ENCODE measurements at places on chromosomes 2 and 18. TPM values are rescaled to one million over a fixed set of nuclear protein-coding genes. Genes with fewer than 3 reads are reported as not detected.

- DNase-seq: no peak
Observed at GRCh38 chr2:1658394-1659151, 85.7 kb downstream of the PXDN start.

DNA sequence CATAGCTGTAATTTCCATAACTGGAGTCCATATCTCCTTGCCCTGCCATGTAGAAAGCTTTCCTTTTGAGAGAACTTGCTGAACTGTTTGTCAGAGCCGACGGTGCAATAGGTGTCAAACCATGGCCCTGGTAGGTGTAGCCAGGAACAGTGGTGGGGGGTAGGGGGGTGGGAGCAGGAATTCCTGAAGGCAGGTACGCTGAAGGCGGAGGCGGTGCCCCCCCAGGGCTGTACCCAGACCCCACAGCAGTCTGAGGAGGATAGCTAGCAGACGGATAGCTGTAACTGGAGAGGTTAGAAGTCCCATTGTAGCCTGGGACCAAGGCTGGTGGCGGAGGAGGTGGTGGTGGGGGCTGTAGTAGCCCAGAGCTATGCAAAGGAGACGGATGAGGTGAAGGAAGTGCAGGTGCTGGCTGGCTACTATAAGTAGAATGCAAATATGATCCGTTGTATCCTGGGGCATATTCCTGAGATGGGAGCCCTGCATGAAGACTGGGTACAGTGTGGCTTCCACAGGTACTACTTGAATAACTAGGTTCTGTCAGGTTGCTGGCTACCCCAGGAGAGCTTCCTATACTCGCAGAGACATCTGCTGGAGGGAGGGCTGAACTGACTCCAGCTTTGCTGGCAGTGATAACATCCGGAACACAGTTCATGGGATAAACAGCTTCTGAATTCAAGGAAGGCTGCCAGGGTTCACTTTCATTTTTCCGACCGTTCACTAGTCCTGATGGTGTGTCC lies 124.8 kb downstream of the FIGN start:
- no peak for DNase-seq

DNA sequence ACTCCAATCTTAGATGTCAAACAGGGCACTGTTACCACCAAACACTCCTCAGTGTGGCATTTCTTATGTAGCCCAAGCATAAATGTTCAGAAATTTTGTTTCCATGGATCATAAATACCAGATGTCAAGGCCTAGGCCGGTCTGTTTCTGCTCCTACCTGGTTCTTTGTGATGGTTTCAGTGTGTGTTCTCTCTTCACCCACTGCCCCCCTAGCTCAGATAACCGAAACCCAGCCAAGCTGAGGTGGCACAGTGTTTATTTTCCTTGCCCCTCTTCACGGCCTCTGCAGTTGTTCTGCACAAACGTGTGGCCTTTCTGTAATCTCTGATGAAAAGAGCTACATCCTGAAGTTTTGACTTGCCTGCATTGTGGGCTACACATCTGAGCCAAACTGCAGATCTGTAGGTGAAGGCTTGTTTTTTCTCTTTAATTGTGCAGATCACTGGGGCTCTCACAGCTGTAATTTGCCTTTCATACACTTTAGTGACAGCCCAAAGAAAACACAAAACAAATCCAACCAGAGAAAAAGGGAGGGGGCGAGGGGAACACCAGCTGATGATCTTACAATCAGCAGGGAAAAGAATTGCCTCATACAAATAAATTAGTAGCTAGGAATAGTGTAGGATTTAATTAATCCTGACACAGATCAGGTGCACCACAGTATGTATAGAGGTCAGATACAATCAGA lies 99.1 kb downstream of the NRP2 start:
- no peak for DNase-seq

DNA sequence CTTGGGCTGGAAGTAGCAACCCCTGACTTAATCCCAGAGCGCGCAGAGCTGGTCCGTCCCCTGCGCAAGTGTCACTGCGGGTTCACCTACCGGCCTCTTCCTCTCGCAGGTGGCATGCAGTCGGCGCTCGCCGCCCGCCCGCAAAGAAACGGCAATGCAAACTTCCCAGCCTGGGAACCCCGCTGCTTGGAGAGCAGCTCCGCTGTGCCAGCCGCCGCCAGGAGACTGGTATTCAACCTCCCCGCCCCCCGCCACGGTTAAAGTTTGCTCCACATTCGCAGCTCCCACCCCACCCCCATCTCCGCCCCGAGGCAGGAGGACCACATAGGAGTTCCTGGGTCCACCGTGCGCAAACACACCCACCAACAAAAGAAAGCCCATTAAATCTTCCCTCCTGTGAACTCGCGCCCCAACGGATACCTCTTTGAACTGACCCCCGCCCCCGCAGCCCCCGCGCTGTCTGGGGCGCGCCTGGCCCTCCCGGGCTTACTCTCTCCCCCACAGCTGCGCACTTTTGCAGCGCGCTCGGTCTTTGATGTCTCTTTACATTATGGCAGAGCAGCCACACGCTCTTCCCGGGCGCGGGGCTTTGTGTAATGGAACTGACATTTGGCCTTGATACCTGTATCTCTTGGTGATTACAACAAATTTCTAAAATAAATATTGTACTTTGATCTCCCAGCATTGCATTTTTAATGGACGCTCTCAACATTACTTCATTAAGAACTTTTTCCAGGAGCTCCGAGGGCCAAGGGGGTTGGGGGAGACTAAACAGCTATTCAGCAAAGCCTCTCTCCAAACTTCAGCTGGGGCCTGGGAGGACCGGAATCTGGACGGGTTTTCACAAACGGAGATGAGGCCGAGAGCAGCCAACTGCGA lies 3.1 kb upstream of the SP5 start:
- DNase-seq: no peak

DNA sequence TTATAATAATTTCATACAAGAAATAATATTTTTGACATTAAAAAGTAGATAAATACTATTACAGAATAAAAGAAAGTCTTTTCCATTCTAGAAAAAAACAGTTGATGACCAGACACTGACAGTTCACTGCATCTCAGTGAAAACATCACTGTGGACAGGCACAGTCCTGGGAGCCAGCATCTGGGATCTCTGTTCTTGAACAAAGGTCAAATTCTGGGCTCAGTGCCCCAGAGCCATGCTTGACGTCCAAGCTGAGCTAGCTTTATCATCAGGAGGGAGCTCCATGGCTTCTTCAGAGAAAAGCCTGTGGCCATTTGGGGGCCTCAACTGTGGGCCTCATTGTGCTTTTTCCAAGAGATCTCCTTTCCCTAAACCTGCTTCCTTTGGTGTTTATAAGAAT lies 86.1 kb upstream of the SRD5A2 start:
- no peak for DNase-seq

DNA sequence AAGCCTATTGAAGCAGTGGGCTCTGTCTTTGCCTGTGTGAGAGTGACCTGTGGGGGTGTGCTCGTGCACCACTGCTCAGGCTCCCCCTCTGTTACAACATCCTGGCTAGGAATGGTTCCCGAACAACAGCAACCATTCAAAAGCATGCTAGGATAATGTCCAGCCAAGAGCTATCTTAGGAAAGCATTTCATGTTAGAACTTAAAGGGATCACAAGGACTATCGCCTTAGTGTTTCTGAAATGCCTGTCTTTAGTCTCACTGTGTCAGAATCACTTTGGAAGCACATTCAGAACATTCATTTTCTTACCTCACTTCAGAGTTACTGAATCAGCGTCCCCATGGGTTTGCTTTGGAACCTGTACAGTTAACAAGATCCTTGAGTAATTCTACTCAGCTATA lies 134.9 kb upstream of the DSEL start:
- DNase-seq: no peak

- DNase-seq: no peak
Observed at GRCh38 chr18:79511271-79511670, 115.5 kb downstream of the NFATC1 start.

GRCh38 chr2:217445723-217446122 lies 557.1 kb downstream of the TNS1 start:
- DNase-seq: peak; percentile 83

GRCh38 chr18:62781262-62781661 lies 65.9 kb downstream of the PHLPP1 start:
- DNase-seq: no peak

DNA sequence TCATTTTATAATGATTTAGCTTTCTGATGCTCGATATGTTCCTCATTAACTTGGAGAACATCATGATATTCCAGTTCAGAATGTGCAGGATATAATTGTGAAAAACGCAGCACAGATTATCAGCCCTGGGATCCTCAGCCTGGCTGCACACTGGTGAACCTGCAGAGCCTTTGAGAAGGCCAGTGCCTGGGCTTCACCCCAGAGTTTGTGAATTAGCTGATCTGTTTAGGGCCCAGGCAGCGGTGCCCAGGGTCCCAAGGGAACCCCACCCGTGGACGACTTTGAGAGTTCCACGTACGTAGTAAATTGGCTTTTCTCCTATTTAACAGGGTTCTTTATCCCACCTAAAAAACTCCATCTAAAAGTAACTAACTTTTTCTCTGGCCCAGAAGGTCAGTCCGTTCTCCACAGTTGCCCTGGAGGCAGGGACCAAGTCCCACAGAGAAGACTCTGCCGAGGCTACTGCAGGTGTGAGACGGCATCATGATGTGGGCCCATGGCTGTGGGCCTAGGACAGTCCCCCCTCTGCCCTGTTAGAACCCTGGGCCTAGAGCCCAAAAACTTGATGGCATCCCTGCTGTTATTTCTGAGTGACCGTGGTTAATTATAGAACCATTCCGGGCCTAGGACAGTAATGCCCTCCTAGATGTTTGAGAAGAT lies 39.6 kb upstream of the RPL31 start:
- DNase-seq: no peak

DNA sequence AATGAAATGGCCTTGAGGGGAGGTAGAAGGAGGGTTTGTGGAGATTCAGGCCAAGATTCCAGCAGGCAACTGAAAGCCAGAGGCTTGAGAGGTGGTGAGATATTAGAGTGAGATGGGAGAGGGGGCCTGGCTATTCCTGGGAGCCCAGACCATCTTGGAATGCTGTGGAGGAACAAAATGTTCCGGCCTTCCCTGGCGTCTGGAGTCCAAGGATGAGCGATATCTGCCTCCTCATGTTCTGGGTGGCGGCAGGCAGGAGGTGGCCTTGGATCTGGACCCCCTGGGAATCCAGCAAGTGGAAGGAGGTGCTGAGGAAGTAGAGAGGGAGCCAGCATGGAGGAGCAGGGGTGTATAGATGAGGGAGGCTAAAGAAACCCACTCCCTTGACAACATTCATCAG lies 335.9 kb downstream of the CYP26B1 start:
- DNase-seq: no peak

GRCh38 chr2:214185546-214185945 lies 225.3 kb upstream of the VWC2L start:
- DNase-seq: no peak

Gene PAX8
- 0.48 TPM for total RNA-seq

Gene FBXO15
- 1.2 TPM for total RNA-seq

Gene PFN4
- 0.64 TPM for total RNA-seq

Gene KLHL41
- total RNA-seq: not detected

Gene LRP2
- 0.79 TPM for total RNA-seq

Gene ACMSD
- not detected for total RNA-seq
